ENCODE measurements at places on chromosomes 5 and 9.

- no peak for DNase-seq
These were observed 6.7 kb downstream of the IRF1 start for GRCh38 chr5:132483661-132484390.

GRCh38 chr5:63553073-63553472, 409.2 kb downstream of the HTR1A start:
- DNase-seq: no peak

DNA sequence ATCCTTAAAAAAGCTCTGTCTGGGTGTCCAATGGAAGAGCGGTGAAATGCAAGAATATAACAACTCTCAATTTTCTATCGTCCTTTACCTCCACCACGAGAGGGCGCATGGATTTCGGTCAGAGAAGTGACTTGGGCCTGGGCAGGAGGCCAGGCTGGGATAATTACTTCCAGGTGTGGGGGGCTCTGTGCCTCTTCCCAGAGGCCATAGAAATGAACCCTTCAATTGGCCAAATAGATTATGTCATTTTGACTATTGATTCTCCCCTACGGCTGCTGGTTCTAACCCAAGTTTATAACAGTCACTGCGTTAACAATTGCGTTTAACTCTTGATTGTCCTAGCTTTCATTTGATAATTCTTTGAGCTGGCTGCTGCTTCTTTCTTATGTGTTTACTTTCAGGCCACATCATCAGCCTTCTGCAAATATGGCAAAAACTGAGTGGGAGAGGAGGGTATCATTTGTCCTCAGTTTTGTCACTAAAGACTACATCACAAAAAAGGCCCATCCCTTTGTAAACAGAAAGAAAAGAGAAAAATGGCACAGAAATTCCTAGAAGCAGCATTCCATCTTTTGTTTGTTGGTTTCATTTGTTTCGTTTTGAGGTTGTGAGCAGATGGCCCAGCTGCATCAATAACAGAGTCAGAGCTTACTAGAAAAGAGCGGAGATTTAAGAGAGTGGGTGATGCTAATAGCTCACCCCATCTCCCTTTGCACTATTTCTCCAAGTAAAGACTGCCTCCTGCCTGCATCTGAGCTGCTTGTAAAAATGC, 45.4 kb upstream of the ZFR start:
- DNase-seq: peak; percentile 58

DNA sequence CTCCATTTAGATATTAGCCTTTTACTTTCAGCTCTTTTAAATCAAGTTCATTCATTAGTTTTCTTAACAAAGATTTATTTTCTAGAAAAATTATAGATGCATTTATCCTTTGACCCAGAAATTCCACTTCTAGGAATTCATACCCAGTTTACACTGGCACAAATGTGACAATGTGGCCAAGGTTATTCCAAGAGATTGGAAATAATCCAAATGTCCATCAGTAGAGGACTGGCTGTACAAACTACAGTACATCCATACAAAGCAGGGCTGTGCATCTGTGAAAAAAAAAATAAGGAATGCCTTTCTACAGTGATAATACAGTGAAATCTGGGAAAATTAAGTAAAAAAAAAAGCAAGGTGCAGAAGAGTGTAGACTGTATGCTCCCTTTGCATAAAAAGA, 149.2 kb downstream of the GABBR2 start:
- DNase-seq: no peak

- DNase-seq: no peak
These were observed 127.0 kb upstream of the GDNF start for GRCh38 chr5:37966871-37967270.

GRCh38 chr5:90353254-90353653, 56.3 kb downstream of the CETN3 start:
- DNase-seq: no peak

DNA sequence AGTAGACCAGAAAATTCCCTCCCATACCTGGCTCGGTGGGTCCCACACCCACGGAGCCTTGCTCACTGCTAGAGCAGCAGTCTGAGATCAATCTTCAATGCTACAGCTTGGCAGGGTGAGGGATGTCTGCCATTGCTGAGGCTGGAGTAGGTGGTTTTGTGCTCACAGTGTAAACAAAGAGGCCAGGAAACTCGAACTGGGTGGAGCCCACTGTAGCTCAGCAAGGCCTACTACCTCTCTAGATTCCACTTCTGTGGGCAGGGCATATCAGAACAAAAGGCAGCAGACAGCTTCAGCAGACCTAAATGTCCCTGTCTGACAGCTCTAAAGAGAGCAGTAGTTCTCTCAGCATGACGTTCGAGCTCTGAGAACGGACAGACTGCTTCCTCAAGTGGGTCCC, 5.6 kb upstream of the GZMA start:
- DNase-seq: no peak

- no peak for DNase-seq
These were observed 156.7 kb upstream of the TLX3 start for GRCh38 chr5:171152382-171152781.

- DNase-seq: no peak
These were observed 20.8 kb downstream of the SV2C start for GRCh38 chr5:76104027-76104426.

- DNase-seq: no peak
These were observed 218.8 kb downstream of the PDE4D start for GRCh38 chr5:59674763-59675162.

- DNase-seq: no peak
These were observed 136.2 kb downstream of the CFAP90 start for GRCh38 chr5:7714697-7715096.

DNA sequence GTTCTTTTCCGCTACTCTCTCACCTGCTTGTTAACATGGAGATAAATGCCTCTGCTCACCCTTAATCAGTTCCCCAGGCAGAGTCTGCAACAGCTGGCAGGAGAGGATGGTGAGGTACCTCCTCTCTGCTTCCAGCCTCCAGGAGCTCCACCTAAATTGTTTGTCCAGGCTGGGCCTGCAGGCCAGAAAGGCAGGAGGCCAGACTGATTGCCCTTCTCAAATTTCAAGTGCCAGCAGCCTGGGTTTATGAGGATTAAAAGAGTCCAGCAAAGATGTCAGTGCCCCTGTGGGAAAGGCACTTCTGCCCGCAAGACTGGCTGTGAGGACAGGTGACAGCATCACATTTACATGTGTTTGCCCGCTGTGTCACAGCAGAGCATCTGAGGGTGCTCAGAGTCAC, 19.8 kb downstream of the CORO2A start:
- no peak for DNase-seq

- no peak for DNase-seq
These were observed 133.9 kb downstream of the LHFPL2 start for GRCh38 chr5:78514427-78515330.

DNA sequence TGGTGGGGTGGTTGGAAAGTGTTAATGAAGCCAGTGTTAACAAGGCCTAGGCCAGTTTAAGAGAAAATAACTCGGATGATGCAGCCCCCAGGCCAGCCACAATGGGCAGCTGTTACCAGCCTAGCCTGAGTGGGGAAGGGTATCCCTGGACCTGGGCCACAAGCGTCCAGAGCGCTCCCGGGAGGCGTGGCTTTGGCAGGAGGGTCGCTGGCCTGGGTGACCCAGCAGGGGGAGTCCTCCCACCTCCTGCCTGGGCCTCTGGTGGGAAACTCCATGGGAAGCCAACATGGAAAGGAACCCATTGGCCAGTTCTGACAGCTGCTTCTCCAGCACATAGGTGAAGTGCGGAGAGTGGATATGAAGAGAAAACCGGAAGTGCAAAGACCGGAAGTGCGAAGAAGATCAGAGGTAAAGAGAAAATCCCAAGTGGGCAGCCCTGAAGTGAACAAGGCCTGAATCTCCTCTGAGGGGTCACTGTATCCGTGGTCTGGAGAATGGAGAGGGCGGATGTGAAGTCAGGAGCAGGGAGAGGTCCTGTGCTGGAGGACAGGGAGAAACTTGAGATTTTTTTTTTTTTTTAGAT, 79.0 kb downstream of the ADCY2 start:
- DNase-seq: no peak

- DNase-seq: no peak
These were observed 185.0 kb downstream of the ATPSCKMT start for GRCh38 chr5:10064546-10065195.

DNA sequence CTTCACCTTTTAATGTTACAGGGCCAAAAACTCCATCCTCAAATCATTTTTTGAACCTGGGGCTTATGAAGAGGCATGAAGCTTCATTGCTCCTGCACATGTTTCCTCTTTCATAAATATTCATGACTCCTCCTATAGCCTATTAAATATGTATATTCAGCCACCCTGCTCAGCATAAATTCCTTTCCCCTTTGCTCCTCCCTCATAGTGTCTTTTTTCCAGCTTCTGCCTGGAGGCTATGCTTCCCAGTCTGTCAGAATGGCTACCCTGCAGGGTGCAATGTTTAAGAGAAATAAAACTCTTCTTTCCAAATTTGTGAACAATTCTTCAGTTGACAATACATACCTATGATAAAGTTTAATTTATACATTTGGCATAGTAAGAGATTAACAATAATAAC, 1082.9 kb upstream of the CDH18 start:
- no peak for DNase-seq

GRCh38 chr5:74538206-74538661, 102.3 kb downstream of the ENC1 start:
- DNase-seq: no peak

DNA sequence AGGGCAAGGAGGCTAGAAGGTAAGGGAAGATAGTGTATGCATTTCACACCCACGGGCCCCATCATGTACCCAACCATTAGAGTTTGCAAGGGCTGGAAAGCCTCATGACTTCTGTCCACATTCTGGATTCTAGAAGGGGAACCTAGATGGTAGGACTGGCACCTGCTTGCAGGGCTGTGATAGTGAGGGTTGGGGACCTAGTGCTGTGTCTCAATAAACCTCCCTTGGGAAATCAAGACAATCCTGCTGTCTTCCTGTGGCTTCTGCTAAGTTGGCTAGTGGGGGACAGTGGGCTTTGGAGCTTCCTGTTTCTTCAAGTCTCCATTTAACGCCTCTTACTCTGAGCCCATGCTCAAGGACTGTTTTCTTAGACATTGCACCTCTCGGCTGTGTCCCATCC, 43.6 kb upstream of the SYNPO start:
- DNase-seq: no peak

GRCh38 chr9:113501852-113502251, 38.3 kb downstream of the RGS3 start:
- DNase-seq: no peak

DNA sequence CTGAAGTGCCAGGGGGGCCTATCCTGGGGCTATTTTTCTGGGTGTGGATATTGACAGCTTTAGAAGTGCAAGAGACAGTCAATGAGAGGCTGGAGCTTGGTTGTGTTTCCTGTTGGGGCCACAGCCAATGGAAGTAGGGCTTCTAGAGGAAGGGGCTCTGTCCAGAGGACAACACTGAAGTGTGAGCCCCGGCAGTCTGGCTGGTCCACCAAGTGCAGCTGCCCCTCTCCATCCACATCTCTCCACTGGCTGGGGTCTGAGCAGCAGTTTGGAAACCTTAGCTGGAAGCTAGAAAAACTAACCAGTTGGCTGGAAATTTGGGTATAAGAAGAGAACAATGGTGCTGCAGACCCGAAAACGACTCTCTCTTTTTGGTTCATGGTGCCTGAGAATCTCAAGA, 64.3 kb upstream of the PSD2 start:
- no peak for DNase-seq

DNA sequence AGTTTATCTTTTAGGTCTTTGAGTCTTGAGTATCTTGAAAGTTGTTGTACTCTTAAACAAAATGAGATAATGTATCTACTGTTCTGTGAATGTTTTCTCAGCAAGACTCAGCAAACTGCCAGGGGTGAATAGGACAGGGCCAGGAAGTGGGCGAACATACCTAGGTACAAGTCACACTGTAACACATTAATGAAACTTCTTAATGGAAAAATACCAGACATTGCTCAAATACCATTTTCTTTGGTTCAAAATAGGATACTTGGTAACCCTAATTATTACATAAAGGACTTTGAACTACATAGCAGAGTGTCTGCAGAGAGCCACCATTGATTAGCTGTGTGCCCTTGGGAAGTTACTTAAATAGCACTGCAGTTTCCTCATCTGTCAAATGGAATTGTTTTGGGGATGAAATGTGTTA, 197.5 kb downstream of the ARHGEF28 start:
- no peak for DNase-seq

DNA sequence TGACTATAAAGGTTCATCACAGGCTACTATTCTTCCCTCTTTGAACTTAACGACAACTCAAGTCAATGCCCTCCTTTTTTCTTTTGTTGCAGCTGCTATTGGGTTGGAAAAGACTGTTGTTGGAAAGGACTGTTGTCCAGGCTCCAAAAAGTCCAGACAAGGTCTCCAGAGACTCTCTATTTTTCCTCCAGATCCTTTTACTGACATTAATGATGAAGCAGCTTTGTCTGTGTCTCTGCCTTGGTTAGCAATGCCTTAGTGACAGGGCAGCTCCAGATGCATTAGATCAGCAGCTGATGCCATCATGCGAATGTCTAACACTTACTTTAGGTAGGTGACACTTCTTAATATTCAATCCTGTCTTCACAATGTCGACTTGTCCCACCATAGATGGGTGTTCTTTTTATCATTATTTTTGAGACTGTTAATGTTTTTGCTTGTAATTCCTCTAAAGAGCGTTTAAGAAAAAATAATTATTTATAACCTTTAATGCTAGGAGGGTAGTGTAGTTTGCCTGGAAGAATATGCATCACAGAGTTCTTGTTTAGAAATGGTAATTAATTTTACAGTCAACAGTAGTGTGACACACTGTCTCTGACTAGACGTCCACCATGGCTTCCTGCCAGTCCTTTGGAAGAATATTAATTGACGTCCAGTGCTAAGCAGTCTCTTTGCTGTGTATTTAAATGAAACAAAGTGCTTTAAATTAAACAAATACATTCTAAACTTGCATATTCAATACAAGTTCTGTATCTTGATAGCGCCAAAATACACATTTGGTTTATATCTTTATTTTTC, 492.2 kb downstream of the NR2F1-AS1 start:
- DNase-seq: no peak

DNA sequence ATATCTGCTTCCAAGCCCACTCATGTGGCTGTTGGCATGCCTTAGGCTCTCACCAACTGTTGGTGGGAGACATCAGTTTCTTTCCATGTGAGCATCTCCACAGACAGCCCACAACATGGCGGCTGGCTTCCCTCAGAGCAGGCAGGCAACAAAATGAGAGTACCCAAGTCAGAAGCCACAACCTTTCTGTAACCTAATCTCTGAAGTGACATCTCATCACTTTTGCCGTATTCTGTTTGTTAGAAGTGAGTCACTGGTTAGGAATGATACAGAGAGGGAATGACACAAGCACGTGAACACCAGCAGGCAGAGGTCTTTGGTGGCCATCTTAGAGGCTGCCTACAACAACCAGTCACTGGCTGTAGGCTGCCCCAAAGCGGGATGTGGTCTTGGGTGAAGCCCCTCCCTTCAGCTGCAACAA, 88.6 kb upstream of the RASGRF2 start:
- DNase-seq: peak; percentile 46

Measured in stimulated activated CD8-positive, alpha-beta memory T cell treated with anti-CD3 and anti-CD28 coated beads, Interleukin-2, amount 100 ng/mL, for 48 hours (primary cell).